ACHN (cell line): ENCODE measurements at places on chromosomes 2 and 18.

DNA sequence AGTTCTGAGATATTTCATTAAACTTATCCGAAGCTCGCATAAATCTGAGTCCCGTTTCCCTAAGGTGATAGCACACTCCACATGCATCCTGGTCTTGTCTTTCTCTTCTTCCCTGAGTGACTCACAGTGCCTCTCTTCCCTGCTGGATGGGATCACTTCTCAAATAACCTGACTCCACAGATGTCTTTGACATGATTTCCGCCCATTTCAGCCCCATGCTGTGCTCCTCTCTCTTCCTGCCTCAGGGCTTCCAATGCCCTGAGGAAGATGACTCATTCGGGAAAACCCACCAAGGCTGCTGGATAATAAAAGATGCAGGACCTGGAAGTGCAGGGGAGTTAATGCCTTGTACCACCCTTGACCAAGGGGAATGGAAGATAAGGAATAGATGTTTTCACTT, 441.7 kb upstream of the SOX11 start:
- DNase-seq = no peak

DNA sequence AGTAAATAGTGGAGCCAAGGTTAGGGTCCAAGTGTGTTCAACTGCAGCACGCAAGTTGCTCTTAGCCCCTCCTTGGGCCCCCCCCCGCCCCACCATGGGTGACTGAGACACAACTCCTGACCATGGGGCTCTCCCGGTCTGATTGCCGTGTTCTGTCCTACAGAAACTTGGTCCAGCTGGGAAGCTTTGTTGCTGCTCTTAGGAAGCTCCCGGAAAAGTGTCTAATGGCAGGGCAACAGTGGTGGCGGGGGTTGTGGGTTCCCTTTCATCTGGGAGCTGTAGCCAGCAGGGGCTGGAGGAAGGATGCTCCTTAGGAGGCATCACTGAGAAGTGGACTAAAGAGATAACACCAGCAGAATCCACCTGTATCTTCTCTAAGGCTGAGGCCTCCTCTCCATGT, 111.1 kb downstream of the CYP26B1 start:
- DNase-seq = no peak

- no peak for DNase-seq
Measured at GRCh38 chr2:241302759-241303651, 12.5 kb downstream of the HDLBP start.

GRCh38 chr2:70046534-70046933, 40.7 kb upstream of the PCBP1 start:
- no peak for DNase-seq

DNA sequence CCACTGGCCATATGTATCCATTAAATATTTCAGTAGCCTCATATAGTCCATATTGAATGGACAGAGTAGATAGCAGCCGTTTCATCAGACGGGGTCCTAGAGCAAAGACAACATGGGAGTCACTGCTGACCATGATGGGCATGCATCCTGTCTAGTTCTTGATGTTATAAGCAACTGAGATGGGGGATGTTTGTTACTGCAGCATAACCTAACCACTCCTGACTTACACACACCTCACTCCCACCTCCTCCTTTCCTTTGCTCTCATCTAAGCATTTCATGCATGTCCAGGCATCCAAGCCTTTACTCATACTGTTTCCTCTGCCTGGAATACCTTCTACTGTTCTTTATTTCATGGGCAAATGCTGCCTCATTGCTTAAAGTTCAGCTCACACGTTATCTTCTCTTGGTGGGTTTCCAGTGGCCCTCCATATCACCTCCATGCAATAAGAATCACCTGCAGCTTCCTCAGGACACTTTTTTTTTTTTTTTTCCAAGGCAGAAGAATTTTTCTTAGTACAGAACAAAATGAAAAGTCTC, 87.8 kb downstream of the DDX1 start:
- no peak for DNase-seq

DNA sequence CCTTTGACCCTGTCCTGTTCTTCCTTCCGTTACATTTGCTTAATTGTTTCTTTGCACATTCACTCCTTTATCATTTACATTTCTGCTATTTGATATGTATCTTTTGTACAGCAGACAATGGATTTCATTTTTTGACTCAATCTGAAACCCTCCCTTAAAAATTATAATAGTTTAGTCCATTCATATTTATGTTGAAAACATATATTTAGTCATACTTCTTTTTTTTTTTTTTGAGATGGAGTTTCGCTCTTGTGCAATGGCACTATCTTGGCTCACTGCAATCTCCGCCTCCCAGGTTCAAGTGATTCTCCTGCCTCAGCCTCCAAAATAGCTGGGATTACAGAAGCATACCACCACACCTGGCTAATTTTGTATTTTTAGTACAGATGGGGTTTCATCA, 95.3 kb upstream of the TGFA start:
- DNase-seq = no peak

DNA sequence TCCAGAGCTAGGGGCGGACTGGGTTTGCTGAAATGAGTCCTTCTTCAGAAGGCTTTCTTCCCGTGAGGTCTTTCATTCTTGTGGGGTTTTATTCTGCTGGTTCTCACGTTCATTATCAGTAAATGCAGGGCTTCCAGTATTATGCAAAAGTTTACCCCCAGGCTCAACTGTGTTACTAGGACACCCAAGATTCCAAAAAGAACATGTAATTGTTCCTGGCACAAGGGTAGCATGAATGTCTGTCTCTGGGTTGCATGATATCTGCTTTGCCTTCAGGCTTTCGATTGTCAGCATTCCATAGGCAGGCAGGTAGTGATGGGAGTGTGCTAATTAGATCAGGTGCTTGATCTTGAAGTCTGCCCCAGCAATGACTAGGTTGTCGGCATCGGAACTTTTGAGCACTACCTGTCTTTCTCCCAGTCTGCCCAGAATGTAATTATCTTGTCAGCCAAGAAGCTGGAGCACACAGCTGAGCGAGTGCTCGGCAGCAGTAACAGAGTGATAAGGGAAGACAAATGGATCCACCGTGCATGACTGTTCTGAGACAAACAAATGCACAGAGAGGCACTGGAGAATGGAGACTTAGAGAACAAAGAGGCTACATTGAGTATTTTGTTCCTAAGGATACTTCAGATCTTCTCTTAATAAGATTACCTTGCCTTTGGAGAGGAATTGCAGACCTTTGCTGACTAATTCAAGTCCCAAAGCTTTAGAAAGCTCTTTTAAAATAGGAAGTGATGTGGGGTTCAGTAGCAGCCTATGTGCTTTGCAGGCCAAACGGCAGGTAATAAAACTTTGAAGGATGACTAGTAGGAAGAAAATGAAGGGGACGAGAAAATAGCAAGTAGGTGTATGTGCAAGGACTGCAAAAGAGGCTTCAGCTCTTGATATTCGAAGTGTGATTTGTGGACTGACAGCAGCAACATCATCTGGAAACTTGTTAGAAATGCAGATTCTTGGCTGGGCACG, 41.9 kb downstream of the ITGB6 start:
- DNase-seq = no peak

DNA sequence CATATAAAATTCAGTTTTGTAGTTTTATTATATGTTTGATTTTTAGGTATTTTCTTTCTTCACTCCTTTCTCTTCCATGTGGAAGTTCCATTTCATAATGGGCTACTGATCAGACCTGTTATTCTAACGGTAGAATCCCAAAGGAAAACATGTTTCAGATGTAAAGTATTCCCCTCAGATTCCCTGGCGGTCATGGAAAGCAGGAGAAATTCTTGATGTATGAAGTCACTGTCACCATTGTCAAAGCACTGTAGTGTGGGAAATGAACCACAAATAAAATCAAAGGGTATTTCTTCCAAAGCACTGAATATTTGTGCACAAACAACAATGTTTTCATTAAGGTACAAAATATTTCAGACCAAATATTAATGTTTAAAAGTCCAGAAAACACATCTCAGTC, 237.3 kb upstream of the KLHL14 start:
- peak; percentile 28 for DNase-seq

- DNase-seq = peak; percentile 35
Measured at GRCh38 chr2:159982270-159982669, 80.1 kb downstream of the PLA2R1 start.

DNA sequence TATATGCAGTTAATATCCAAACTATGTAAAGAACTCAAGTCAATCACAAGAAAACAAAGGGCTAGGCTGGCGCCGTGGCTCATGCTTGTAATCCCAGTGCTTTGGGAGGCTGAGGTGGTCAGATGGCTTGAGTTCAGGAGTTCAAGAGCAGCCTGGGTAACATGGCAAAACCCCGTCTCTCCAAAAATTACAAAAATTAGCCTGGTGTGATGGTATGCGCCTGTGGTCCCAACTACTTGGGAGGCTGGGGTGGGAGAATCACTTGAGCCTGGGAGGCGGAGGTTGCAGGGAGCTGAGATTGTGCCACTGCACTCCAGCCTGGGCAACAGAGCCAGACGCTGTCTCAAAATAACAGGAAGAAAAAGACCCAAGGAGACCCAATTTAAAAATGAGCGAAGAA, 91.9 kb upstream of the ALKAL2 start:
- no peak for DNase-seq

GRCh38 chr18:48808476-48808875, 142.3 kb downstream of the SMAD7 start:
- DNase-seq = no peak

- DNase-seq = no peak
Measured at GRCh38 chr2:160482673-160483072, 10.9 kb downstream of the RBMS1 start.

DNA sequence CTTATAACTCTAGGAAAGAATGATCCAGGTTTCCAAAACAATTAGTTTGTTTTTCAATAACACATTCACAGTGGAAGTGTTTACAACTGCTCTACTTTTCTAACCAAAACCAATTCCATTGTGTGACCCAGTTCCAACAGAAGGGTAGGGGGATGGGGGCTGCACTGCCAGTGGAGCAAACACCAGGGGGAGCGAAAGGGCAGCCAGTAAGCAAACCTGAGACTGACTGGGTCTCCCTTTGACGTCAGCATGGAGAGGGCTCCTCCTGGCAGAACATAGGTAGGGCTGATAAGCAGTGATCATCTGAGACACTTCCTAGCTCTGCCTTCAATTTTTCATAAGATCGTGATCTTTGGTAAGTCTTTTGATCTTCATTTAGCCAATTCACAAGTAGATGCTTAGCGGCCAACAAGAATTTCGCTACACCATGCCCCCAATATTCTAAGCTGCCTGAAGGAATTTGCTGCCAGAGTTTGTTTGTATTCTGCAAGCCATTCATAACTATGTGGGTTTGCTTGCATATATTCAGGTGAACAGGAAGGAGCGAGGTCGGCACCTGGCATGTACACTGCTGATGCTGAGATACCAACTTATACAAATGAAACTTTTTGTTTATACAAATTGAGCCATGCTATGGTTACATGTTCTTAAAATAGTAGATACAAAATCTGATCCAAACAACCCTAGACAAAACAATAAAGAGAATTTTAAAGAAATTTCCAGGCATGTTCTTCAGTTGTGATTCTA, 45.9 kb downstream of the ST6GAL2 start:
- peak; percentile 8 for DNase-seq

DNA sequence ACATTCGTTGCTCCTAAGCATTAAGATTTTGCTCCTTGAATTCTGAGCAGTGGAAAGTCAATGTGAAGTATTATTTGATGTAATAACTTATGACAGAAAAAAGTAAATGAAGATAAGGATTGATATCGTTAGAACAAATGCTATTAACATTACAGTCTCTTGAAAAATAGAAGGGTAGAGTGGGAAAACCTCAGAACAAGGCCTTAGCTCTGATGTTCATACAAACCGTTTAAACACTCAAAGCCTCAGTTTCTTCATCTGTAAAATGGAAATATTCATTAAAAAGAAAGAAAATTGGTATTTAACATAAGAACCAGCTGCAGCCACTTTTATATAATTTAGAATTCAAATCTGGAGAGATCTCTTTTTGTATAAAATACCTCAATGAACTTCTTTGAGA, 250.4 kb upstream of the NCKAP5 start:
- DNase-seq = no peak

DNA sequence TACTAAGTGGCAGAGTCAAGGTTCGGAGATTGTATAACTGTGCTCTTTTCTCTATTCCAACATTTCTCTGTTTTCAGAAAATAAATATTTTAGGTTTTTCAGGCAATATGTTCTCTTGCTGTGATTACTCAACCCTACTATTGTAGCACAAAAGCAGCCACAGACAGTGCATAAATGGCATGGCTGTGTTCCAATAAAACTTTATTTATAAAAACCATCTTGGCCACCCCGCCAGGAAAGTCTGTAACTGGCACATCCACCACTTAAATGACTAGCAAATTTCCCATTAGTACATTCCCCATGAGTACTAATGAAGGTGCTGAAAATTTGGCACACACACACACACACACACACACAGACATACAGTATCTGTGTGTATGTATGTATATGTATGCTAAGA, 30.8 kb upstream of the PARD3B start:
- no peak for DNase-seq

DNA sequence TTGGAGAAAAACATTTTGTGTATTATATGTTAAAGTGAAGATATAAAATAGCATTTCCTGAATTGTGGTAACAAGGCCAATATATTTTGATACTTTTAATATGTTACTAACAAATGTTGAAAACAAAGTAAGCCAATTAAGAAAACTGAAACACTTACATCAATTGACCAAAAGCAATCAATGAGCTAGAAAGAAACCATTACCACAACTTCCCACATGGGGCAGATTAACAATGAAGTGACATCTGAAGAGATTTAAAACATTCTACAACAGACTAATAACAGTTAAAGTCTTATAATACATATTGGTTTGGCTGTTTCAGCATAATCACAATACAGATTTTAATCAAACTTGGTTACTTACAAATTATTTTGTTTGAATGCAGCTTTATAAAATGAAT, 282.4 kb upstream of the NETO1 start:
- no peak for DNase-seq

DNA sequence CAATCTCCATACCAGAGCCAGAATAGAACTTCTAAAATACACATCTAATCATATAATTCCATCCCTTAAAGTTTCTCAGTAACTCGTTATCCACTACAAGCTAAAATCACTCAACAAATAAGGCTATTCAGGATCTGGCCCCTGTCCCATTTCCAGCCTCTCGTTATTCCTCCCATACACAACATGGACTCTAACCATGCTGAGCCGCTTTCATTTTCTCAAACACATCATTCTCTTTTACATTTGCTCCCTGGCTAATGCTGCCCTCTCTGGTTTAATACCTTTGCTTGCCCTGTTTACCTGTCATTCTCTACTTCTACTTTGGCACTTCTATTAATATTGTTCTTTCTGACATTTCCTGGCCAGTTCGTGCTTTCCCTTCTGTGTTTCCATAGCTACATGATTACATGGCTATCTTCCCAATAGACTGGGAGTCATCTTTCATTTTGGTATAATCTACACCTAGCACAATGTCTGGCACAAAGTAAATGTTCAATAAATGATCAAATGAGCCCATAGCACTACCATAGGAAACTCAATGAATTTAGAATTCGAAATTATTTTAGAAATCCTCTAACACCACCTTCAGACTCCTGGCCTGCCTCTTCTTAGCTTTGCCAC, 163.6 kb upstream of the VRK2 start:
- DNase-seq = peak; percentile 77
